Sigmoid colon (tissue), 7 donors: ENCODE measurements at places on chromosomes 11 and 22.

GRCh38 chr11:47028195-47029093 is 91.9 kb downstream of the CSTPP1 start:
- no peak for DNase-seq

DNA sequence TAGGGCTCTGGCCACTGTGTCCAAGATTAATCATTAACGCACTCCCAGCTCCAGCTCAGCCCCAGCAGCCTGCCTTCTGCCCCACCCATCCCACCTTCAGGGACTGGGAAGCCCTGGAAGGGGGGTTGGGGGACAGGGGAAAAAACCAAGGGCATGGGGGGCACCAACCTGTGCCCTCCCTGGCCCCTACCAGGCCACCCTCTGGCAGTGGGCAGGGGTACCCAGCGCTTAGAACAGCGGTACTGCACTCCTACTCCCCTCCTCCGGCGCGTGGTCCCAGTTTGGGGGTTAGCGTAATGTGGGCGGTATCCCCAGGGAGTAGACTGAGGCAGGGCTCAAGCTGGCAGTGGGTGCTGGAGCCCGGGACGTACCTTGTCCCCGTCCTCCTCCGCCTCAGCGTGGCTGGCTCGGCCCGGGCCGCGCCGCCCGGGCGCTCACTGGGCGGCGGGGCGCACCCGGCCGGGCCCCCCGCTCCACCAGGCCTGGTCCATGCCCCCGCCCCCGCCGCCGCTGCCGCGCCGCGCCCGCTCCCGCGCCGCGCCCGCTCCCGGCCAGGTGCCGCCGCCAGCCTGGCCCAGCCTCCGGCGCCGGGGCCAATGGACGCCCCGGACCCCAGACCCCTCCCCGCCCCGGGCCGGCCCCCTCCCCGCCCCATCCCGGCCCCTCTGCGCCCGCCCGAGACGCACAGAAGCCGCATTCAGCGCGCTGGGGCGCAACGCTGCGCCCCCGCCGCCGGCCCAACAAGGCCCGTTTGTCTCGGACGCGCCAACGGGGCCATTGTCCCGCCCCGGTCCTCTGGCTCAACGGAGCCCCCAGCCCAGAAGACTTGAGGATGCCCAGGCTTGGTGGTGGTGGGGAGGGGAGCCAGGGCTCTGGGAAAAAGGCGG is at the start of gene GAL3ST1:
TSS of gene GAL3ST1 (minus strand) at position 571 of the 887 bp plus-strand sequence. CDS start 17,273 bp downstream, outside the sequence.
- DNase-seq = no peak

DNA sequence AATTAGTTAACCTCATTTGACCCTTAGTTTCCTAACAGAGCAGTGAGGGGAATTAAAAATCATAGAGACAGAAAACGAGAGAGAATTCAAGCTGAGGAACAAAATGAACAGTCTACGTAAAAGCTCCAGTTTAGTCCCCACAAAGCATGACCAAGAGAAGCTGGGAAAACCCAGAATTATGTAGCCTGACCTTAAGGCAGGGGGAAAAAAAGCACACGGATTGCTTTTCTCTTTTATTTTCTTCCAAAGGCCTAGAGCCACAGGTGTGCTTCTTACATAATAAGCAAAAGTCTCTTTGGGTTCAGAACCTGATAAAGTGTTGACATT is 514 bp upstream of the AMBRA1 start:
- no peak for DNase-seq

GRCh38 chr11:120088056-120088455 is 49.9 kb downstream of the TRIM29 start:
- DNase-seq = no peak
